ENCODE measurements at places on chromosomes 4 and X. TPM values are rescaled to one million over a fixed set of nuclear protein-coding genes. Genes with fewer than 3 reads are reported as not detected.

The EXOC1L gene
- not detected for polyA plus RNA-seq

DNA sequence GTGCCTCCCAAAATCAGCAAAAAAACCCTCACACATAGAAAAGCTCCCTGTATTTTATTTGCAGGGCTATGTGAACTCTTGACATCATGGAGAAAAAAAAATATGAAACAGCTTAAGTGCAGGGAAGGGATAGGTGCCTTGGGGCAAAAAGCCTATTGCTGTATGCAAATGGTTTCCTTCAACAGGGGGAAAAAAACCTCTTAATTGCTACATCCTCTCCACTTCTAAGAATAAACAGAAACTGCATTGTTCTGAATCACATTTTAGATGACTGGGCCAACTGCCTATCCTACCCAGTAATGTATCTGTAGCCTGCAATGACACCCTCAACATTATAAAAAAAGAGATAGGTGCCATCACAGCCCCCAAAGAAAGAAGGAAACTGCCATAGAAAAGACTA, 229.4 kb upstream of the GALNTL6 start:
- DNase-seq = no peak

The DSPP gene
- polyA plus RNA-seq = not detected

The GAGE13 gene
- not detected for polyA plus RNA-seq

- DNase-seq = no peak
These were observed 39.8 kb downstream of the GALNT7 start for GRCh38 chr4:173208420-173208819.

The XKRX gene
- polyA plus RNA-seq = 0.31 TPM

All from renal cortex interstitium (tissue), 15 donors.